Peyer's patch (tissue), 4 donors: ENCODE measurements at places on chromosomes 5 and 9. TPM values are rescaled to one million over a fixed set of nuclear protein-coding genes. Genes with fewer than 3 reads are reported as not detected.

The CCNO gene
- total RNA-seq, result 2.5 TPM

The ADGRD2 gene
- not detected for total RNA-seq

DNA sequence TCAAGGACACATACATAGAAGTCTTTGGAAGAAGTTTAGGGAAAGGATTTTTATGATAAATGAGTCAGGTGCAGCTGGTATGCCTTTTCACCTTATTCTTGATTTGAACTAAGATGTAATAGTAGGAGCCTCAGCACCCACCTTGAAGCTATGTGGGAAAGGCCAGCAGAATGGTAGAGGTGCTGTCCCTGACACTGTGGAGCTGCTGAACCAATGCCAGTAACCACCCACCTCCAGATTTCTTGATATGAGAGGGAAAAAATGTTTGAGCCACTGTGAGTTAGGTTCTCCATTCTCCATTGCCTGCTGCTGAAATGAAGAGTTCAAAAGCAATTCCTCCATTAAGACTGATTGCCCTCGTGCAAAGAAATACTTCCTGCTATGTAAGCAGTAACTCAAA, 12.2 kb upstream of the HMGCR start:
- no peaks in the 10 kb centered on the region for H3K36me3 ChIP-seq
- H3K27me3 ChIP-seq, result no peaks in the 10 kb centered on the region
- no peak for DNase-seq

DNA sequence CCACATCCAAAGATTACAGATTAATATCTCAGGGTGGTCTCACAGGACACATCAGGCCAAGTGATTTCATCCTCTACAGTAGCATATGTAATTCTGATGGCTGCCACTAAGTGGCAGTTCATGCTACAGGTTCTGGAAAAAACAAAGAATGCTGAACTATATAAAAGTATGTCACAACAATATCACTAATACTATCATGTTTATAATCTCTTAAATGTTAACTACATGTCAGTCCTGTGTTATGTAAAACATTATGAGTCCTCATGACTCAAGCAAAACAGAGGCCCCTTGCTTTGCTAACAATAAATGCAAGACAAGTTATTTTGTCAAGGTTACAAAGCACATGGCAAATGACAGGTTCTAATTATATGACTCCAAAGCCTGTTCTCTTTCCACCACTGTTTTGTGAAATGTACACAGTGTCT, 233.2 kb downstream of the FBXL17 start:
- no peaks in the 10 kb centered on the region for H3K36me3 ChIP-seq
- H3K4me3 ChIP-seq, result no peak overlapping the region
- no peak for DNase-seq
- H3K4me1 ChIP-seq, result no peaks in the 10 kb centered on the region

GRCh38 chr5:106940986-106941385, 729.8 kb downstream of the EFNA5 start:
- no peaks in the 10 kb centered on the region for H3K36me3 ChIP-seq
- no peaks in the 10 kb centered on the region for H3K4me1 ChIP-seq
- no peaks in the 10 kb centered on the region for H3K27me3 ChIP-seq
- H3K27ac ChIP-seq, result no peak overlapping the region

DNA sequence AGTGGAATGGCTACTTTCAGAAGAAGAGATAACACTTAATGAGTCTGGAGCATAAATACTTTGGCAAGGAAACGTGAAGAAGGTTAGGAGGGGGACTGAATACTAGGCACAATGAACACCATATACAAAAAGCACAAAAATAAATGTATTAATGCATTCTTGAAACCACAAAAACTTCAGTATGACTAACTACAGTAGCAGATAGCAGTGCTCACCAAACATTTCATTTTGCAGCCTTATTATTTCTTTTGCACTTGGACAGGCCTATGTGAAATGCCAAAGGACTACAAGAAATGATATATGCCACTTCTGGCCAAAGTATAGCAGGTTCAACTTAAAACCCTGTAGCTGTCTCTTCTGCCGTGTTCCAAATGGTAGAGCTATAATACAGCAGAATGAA, 26.3 kb downstream of the UBQLN1 start:
- no peak overlapping the region for H3K4me3 ChIP-seq
- H3K27ac ChIP-seq, result no peak overlapping the region
- no peaks in the 10 kb centered on the region for H3K4me1 ChIP-seq
- DNase-seq, result no peak

DNA sequence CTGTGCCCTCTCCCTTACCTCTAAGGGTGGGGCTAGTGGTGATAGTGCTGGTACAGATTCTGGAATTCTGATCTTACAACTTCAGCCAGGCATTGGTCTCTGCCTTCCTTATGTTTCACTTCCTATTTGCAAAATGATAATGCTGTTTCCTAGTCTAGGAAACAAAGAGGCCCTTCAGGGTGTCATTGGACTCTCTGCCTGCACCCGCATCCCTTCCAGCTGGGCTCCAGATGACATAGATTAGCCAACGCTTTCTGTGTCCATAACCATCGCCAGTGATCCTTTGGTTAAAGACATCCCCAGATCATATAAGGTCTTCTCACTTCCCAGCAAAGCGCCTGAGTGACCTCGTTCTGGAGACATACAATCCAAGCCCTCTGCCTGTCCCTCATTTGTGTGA, 180.7 kb downstream of the ERCC6L2 start:
- no peak overlapping the region for H3K4me3 ChIP-seq
- no peak overlapping the region for H3K27ac ChIP-seq
- H3K4me1 ChIP-seq, result no peaks in the 10 kb centered on the region
- no peaks in the 10 kb centered on the region for H3K27me3 ChIP-seq
- DNase-seq, result no peak
- no peaks in the 10 kb centered on the region for H3K36me3 ChIP-seq

DNA sequence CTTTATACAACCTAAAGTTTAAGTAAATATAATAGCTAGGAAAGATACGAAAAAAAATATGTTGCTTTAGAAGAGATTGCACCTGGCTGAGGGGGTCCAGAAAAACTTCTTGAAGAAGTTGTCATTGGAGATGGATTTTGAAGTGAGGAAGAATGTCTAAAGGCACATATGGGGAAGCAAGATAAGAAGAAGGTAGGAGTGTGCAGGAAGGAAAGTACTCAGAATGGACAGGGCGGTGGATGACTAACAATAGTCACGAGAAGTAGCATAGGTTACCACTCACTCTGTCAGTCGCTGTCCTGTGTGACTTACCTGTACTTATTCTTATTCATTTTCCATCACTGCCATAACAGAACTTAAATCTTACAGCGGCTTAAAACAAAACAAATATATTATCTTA, 251.6 kb downstream of the GRIA1 start:
- no peaks in the 10 kb centered on the region for H3K4me1 ChIP-seq
- H3K27me3 ChIP-seq, result no peaks in the 10 kb centered on the region
- DNase-seq, result no peak

- peaks cover 35% of the 10 kb centered on the region for H3K4me1 ChIP-seq
- DNase-seq, result no peak
- H3K27ac ChIP-seq, result no peak overlapping the region
Measured at GRCh38 chr5:1166370-1166769, 35.0 kb upstream of the SLC6A19 start.

- no peak overlapping the region for H3K4me3 ChIP-seq
- H3K36me3 ChIP-seq, result no peaks in the 10 kb centered on the region
- H3K27me3 ChIP-seq, result no peaks in the 10 kb centered on the region
- H3K27ac ChIP-seq, result no peak overlapping the region
Measured at GRCh38 chr5:66362046-66362445, 217.9 kb downstream of the SREK1 start.

DNA sequence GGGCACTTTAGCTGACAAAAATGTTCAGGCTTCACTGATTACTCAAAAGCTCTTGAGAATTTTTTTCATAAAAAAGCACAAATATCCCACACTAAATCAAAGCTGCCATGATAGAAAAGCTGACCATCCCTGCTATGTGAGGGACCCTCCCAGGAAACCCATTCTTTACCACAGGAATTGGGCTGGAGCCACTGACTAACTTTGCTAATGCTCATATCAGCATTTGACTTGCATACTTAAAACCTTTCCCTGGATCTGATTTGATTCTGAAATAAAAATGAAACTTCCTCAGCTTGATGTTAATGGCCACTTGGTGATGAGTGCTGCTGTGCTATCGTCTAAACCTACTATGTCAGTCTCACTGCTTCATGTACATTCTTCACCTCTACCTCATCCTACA, 243.6 kb downstream of the PRELID2 start:
- no peak overlapping the region for H3K4me3 ChIP-seq
- peaks cover 6% of the 10 kb centered on the region for H3K4me1 ChIP-seq
- no peak overlapping the region for H3K27ac ChIP-seq
- DNase-seq, result no peak
- H3K36me3 ChIP-seq, result no peaks in the 10 kb centered on the region
- no peaks in the 10 kb centered on the region for H3K27me3 ChIP-seq
